ENCODE measurements at places on chromosomes 3 and 15.

DNA sequence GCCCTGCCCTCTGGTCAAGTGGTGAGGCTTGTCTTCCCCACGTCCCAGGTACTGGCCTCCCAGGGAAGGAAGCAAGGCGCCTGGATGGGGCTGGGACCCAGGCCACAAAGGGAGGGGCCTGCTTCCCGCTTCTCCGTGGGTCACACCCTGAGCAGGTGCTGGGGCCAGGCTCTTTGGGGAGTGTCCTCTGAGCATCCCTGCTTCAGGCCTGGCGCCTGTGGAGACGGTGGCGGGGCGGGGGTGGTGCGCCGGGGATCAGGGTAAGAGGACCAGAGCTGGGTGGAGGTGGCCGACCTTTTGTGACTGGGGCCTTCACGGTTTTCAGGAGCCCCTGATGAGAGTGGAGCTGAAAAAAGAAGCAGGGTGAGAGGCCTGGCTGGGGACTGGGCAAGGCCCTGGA is 3.6 kb downstream of the PLA2G4B start:
- DNase-seq: no peak

DNA sequence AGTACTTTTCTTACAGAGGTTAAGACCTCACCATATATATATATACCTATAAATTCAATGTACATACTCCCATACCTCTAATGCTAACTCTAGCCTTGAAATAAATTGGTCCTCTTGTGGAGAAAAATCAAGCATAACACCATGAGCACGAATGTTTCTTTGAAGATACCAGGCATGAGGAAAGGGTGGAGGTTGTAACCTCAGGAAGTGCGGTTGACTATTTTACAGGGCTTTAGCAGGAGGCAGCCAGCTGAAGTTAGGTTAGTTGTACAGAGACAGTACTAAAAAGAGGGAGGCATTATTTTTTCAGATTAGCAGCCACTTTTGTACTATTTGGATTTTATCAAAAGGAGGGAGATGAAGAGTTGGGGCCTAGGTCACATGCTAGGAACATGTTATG is 767.0 kb downstream of the OTOL1 start:
- no peak for DNase-seq

- no peak for DNase-seq
Measured at GRCh38 chr15:99440551-99441443, 125.0 kb upstream of the MEF2A start.

GRCh38 chr3:56209982-56210751 is 258.1 kb downstream of the ERC2 start:
- DNase-seq: no peak

Measured in effector CD8-positive, alpha-beta T cell (primary cell).